Stimulated activated CD4-positive, alpha-beta T cell treated with anti-CD3 and anti-CD28 coated beads, Interleukin-15, amount 100 ng/mL, for 1 hour (primary cell): ENCODE measurements at places on chromosomes 12 and 14.

DNA sequence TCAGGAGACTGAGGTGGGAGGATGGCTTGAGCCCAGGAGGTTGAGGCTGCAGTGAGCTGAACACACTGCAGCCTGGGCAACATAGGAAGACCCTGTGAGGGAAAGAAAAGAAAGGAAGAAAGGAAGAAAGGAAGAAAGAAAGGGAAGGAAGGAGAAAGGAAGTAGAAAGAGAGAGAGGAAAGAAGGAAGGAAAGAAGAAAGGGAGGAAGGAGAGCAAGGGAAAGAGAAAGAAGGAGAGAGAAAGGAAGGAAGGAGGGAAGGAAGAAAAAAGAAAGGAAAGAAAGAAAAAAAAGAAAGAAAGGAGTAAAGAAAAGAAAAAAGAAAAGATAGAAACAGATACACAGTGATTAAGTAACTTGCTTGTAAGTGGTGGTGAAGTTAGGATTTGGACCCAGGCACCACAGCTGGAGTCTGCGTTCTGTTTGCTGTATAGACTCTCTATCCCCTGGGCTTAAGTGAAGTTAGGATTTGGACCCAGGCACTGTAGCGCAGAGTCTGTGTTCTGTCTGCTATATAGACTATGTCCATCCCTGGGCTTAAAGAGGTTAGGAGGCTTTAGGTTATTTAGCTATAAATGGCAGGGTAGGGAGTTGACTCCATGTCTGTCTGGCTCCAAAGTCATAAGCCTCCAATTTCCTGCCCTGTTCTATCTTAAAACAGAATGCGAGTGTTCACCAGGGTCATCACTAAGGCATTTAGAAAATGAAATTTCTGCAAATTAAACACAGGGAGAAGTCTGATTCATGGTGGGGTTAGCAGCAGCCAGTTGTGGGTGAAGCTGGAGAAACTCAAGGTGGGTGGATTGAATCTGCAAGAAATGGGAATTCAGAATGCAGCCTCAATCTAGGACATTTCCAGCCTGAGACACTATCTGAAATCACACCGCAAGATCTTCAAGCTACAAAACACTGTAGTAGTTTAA, 13.3 kb upstream of the C12orf75 start:
- DNase-seq: no peak

- DNase-seq: no peak
Observed at GRCh38 chr12:67558775-67559174, 89.8 kb upstream of the DYRK2 start.

DNA sequence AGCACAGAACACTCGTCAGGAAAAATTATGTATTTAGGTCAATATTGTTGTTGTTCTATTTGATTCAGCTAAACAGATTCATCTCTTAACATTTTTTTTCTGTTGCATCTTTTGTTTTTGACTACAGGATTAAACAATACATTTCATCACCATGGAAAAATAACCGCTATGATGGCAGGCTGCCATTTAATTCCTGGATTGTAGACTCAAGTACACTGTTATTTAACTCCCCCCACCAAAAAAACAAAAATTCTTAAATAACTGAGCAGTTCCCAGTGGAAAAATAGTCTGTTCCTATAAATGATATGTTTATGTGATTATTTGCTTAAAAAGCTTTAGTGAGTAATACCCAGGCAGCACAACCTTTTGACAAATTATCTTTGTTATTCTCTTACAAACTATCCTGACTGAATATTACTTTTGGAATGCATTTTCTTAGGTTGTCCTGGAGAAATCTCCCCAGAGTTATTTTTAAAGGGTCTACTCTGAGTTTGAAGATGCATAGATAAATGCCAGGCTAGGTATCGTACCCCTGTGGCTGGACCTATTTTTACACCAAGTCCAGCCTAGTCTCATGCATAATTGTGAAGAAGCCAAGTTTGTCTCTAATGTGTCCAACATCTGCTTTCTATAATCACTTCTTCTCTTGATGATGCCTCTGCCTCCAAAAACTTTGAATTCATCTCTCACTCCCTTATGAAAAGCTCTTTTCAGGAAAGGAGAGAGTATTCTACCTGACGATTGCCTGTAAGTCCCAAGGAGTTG, 3.7 kb downstream of the KERA start:
- DNase-seq: no peak

DNA sequence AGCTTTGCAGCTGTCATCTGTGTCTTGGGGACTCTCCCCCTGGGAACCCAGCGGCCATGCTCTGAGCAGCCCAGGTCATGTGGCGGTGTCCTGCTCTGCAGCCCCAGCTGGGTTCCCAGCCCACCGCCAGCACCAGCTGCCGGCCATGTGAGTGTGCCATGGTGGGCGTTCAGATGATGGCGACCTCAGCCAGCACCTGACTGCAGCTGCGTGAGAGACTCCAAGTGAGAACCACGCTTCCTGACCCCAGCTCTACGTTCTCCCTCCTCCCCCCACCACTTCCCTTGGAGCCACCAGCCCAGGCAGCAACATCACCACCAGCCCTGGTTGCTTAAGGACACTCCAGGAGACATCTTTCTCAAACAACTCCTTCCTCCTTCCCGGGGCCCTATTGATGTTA, 68.8 kb downstream of the SLC24A4 start:
- no peak for DNase-seq

GRCh38 chr12:51147309-51147708, 25.6 kb downstream of the TFCP2 start:
- no peak for DNase-seq

DNA sequence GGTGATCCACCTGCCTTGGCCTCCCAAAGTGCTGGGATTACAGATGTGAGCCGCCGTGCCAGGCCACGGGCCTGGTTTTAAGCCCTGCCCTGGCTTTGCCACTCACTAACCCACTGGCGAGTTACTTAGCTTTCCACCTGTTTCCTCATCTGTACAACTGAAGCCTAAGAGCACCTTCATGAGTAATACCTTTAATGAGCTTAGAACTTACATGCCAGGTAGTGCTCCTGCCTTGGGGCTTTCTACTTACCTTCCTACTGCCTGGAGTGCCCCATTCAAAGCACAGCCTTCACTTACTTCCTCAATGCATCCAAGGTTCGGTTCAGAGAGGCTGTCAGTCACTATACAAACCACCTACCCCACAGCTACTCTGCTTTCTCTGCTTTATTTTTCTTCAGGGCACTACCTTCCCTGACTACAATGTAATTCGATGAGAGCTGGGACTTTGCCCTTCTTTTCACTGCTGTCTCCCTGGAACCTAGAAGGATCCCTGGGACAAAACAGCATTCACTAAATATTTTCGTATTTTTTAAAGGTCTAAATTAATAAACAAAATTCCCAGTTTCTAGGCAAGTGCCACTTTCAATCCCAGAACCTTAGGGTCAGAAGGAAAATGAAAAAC, 13.8 kb downstream of the ZCCHC8 start:
- no peak for DNase-seq

DNA sequence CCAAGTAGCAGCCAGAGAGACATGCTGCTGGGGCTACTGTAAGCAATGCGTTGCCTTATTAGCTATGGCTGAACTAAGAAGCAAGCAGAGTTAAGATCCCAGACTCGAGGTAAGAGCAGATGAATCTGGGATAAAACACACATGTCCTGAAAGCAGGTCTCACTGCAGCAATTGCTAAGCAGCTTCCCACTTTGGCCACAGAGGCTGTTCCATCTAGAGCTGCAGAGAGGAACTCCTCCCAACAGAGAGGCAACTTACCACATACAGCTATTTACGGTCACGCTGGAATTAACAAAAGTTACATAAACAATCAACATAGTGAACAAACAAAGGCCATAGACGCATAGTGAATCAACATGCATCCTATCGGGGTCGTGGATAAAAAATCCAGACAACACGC, 90.2 kb downstream of the KSR2 start:
- no peak for DNase-seq

GRCh38 chr12:116697305-116697704, 40.6 kb downstream of the SPRING1 start:
- no peak for DNase-seq

GRCh38 chr14:100408350-100409002, 85.3 kb downstream of the SLC25A47 start:
- DNase-seq: no peak

- DNase-seq: no peak
Observed at GRCh38 chr12:106093246-106093645, 45.5 kb downstream of the NUAK1 start.
